ENCODE measurements at places on chromosomes 7 and 10.

DNA sequence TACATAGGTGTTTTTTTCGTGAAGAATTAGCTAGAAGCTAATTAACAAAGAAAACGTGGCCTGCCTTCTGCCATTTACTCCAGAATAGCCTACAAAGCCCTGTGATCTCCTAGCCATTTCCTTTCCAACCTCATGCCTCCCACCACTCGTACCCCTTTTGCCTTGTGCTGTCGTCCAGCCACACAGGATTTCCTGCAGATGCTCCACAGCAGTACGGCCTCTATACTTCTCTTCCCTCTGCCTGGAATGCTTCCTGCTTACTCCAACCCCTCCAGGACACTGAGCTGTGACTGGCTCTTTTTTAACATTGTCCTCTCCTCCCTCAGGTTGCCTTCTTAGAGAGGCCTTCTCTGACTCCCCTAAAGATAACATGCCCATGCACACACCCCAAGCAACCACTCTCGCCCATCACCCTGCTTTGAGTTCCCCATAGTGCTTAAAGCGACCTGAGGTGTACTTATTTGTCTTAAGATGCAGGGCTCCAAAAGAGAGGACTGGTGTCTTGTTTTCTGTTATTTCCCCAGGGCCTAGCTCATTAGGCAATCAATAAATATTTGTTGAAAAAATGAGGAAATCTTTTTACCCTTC, 32.7 kb downstream of the STK17A start:
- DNase-seq, result no peak

GRCh38 chr7:136956671-136957070, 88.2 kb downstream of the CHRM2 start:
- no peak for DNase-seq

DNA sequence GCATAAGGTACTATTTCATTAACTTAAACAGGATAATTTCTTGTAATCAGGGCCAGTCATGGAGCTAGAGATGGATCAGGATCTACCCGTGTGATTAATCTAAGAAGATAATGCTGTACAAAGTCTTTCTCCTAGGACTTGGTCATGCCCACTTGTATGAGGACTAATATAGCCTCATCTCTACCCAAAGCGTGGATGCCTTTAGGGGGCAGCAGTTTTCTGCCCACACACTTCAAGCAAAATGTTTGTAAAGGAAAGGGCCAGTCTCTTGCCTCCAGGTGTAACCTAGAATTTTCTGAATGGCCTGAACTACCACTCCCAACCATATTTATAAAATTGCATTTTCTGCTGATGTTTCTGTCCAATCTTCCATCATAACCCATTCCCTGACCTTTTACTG, 764.0 kb upstream of the IGFBP3 start:
- DNase-seq, result no peak

GRCh38 chr7:5591278-5591874, 167.7 kb upstream of the TNRC18 start:
- DNase-seq, result no peak

- no peak for DNase-seq
Measured at GRCh38 chr7:98591926-98592325, 25.2 kb upstream of the NPTX2 start.

DNA sequence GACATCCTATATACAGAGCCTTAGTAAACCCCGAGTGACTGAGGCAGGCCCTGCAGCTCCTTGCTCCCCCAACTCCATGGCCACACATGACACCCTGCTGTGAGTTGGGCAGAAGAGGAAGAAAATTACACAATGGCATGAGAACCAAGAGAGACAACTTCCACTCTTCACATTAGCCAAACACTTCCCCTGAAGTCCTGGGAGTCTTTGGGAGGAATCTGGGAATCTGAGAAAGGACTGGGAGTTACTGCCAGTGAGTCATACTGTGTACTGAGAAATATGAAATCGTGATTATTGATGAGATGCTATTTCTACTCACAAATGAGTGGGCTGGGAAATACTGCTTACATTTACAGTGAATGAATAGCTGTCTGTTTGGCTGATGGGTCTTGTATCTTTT, 116.6 kb downstream of the SPAG6 start:
- no peak for DNase-seq

DNA sequence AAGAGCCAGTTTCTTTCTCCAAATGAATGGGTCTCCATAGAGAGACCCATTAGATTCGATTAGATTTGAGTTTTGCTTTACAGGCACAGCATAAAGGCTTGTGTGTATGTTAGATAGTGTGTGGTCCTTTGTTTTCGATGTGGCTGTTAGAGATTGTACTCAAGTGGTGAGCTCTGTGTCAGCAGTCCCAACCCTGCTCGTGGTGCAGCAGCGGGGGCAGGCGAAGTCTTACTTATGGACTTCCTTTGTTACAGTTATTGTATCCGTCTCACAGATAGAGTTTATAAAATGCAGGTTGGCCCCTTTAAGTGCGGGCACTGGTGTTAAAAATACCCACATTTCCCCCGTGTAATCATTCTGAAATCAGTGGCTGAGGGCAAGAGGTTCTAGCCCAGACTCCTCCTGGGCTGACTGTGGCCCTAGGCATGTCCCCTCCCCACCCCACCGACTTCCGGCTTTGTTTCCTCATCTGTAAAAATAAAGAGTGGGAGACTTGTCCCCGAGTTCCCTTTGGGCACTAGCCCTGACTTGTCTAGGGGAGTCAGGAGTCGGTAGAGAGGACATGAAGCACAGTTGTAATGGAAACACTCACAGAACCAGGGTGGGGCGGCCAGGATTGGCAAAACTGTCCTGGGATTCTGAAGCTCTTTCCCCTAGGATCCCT, 28.6 kb downstream of the MTURN start:
- DNase-seq, result no peak

- no peak for DNase-seq
Measured at GRCh38 chr10:33982995-33983394, 648.5 kb upstream of the NRP1 start.

DNA sequence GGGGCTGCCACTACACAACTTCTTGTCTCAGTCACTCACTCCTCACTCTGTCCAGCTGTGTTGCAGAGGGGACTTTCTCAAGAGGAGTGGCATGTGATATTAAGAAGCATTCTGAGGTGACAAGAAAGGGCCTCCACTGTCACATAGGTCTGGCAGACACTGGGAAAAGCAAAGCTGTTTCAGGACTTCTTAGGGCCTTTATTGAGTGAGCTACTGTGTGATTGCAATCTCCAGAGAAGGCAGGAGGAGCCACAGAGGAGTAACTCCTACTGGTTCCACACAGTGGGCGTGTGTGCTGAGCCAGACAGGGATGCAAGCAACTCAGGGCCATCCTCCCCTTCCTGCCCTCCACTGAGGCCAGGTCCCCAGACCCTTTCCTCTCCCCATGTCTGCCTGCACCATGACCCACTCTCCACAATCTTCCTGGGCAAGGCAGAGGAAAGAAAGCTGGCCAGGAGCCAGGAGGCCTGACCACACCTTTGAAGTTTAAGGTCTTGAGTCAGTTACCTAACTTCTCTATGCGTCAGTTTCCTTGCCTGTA, 262.0 kb upstream of the ZMIZ1 start:
- no peak for DNase-seq

- no peak for DNase-seq
Measured at GRCh38 chr7:151677581-151678226, 158.0 kb upstream of the RHEB start.

- DNase-seq, result no peak
Measured at GRCh38 chr7:138768241-138768640, 29.6 kb upstream of the TMEM213 start.

- no peak for DNase-seq
Measured at GRCh38 chr7:130982160-130982638, 248.2 kb upstream of the KLF14 start.

Measured in stimulated activated CD8-positive, alpha-beta memory T cell treated with anti-CD3 and anti-CD28 coated beads, Interleukin-7, amount 100 ng/mL, for 1 hour (primary cell).